ENCODE measurements at places on chromosomes 1 and 21. TPM values are rescaled to one million over a fixed set of nuclear protein-coding genes. Genes with fewer than 3 reads are reported as not detected.

DNA sequence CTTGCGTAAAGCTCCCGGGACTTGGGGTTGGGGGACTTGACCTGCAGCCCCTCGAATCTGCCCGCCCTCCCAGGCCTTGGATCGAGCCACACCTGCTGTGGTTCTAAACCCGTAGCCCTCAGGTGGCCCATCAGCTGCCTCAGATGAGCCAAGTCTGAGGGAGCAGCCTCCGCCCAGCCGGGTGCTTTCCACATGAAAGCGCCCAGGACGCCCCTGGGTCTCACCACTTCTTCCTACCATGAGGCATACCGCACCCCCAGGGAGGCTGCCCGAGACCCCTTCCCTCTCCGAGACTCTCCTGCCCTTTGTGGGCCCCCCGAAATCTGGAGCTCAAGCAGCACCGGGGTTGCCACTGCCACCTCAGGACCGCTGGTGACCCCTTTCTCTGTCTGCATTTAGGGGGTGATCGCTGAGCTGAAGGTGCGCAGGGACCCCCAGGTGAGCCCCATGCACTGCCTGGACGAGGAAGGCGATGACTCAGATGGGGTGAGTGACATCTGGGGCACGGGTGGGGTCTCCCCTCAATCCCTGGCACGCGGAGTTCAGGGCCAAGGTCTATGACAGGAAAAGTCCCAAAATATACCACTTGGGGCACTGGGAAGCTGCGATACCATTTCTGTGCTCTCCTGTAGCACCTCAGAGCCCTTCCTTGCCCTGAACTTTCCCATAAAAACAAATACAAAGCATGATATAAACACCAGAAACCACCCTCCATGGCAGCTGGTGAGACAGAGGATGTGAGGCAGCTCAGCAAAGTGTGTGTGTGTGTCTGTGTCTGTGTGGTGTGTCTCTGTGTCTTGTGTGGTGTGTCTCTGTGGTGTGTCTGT, 68.5 kb downstream of the SLC19A1 start:
- DNase-seq = no peak

- no peak for DNase-seq
Observed at GRCh38 chr1:177209357-177209756, 38.6 kb downstream of the BRINP2 start.

- no peak for DNase-seq
Observed at GRCh38 chr1:18320051-18320450, 160.7 kb upstream of the KLHDC7A start.

DNA sequence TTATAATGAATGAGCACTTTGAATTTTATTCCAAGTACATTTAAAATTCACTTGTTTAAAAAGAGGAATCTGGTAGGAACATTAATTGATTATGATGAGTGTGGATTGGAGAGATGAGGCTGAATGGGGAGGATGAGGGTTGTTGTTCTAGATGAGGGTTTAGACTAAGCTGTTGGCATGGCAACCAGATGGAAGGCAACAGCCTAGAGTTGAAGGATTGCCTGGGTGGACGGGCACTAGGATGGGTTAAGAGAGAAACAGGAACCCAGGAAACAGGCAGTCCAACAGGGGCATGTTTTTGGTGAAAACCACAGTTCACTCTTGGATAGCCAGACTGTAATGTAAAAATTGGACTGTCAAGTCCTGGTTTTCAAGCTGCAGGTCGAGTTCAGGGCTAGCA, 125.5 kb downstream of the CHRM3 start:
- no peak for DNase-seq

SAMD13 gene
- total RNA-seq = 0.48 TPM

GRCh38 chr1:3789421-3790300, 6.6 kb downstream of the LRRC47 start:
- DNase-seq = no peak

DNA sequence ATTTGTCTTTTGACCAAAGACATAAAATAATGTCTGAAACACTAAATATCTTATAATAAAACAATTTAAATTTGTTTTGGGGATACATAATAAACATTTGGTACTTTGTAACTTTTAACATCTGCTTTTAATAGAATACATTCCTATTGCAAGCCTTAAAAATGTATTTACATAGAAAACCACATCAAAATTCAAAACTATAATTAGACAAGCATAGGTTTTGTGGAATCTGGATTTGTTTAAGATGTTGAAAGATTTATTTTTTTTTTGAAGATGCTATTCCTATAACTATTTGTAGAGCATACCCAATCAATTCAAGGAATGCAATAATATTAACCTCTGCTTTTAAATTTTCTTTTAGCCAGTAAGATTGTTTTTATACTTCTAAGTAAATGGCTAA, 125.7 kb downstream of the FMN2 start:
- no peak for DNase-seq

BRDT gene
- not detected for total RNA-seq

NTRK1 gene
- 6.4 TPM for total RNA-seq

- no peak for DNase-seq
Observed at GRCh38 chr1:228299901-228300300, 92.1 kb downstream of the OBSCN start.

KRTAP10-7 gene
- total RNA-seq = not detected

MXRA8 gene
- not detected for total RNA-seq

DNA sequence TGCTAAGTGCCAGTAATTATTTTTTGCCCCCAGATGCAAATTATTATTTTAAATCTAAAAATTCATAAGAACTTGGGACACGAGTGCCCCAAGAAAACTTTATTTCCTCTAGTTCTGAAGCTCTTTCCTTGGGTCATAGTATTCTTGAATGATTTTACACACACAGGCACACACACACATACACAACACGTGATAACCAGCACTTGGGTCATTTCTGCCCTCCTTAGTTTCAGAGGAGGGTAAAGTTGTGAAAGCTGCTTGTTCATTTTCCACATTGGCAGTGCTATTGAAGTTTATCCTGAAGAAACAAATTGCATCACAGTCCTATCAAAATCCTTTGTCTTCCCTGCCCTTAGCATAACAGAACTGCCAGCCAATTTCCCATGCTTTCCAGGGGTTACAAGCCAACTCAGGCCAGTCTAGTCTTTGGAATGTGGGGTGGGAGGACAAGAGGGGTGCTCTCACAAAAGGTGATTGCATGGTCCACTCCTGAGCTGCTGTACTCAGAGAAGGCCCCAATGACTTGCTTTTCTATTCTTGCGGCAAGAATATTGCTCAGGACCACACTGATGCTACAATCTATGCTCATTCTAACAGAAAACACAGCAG, 98.5 kb upstream of the POGK start:
- no peak for DNase-seq

INKA2 gene
- total RNA-seq = 1.4 TPM

- DNase-seq = no peak
Observed at GRCh38 chr1:46081206-46081605, 51.2 kb downstream of the PIK3R3 start.

CAPN2 gene
- 61.2 TPM for total RNA-seq

- no peak for DNase-seq
Observed at GRCh38 chr1:56921479-56921878, 44.3 kb downstream of the C8B start.

DNA sequence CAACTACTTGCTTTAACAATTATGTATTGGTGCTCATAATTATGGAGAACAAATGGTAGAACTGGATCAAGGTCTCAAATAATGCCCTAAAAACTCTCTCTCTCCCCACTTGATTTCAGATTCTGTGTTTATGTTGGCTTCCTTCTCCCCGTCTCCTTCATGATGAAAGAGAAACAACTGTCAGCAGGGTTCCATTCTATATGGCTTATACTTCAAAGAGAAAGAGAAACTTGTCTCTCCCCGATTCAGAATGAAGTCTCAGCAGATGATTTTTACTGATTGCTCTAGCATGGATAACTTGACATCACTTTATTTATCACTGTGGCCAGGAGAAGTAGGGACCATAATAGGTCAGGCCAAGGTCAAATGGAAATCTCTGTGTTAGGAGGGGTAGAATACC, 575.6 kb downstream of the AGBL4 start:
- DNase-seq = no peak

DNA sequence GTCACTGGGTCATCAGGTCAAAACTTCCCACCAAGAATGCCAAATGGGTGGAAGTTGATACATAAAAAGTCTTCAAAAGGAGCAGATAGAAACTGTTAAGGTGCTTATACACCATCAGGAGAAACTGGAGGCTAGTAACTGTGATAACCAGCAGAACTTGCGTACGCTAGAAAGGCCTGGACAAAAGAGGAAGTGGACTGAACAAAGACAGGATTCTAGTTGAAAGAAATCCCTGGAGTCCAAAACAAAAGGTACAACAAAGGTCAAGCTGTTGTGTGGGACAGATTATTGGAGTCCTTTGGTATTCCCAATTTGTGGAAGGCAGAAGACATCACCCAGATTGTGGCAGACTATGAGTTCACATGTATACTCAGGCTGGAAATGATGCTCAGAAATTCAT, 215.8 kb upstream of the PBX1 start:
- no peak for DNase-seq

HRNR gene
- not detected for total RNA-seq

- no peak for DNase-seq
Observed at GRCh38 chr1:34780528-34780927, 486 bp upstream of the GJB3 start.

DNA sequence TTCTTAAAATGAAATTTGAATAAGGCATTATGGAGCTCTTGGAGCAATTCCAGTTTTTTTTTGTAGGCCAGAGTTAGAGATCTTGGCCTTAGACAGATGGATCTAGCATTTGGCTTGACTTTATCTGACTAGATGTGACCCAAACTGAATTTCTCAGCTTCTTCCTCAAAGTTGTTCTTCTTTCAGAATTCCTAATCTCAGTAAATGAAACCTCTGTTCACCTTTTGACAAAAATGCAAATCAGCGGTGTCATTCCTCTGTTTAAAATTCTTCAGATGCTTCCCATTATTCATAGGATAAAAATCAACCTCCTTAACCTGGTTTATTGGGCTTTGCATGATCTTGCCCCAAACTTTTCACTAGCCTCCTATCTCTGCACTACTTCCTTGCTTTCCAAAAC, 177.6 kb downstream of the RASAL2 start:
- no peak for DNase-seq

GRCh38 chr21:43827015-43827611, 37.7 kb downstream of the RRP1 start:
- no peak for DNase-seq

LCE3E gene
- total RNA-seq = not detected

KLHDC9 gene
- 1.6 TPM for total RNA-seq

DNA sequence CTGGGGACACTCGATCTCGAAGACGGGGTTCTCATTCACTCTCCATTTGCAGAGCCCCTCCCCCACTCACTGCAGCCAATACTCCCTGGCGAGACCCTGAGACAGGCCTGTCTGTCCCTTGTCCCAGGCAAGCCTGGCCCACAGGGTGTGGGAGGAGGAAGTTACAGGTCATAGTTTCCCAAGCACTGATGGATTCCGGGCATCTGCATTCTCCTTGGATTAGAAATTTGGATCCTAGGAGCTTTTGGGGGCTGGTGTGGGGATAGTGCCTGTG, 11.3 kb downstream of the WNT3A start:
- DNase-seq = no peak

PEAR1 gene
- total RNA-seq = not detected

- no peak for DNase-seq
Observed at GRCh38 chr1:157542676-157543075, 9.6 kb downstream of the FCRL5 start.

GRCh38 chr1:231465051-231465450, 43.0 kb upstream of the EGLN1 start:
- peak; percentile 10 for DNase-seq

SPRR5 gene
- not detected for total RNA-seq

G0S2 gene
- total RNA-seq = 93.1 TPM

C1QA gene
- not detected for total RNA-seq

DNA sequence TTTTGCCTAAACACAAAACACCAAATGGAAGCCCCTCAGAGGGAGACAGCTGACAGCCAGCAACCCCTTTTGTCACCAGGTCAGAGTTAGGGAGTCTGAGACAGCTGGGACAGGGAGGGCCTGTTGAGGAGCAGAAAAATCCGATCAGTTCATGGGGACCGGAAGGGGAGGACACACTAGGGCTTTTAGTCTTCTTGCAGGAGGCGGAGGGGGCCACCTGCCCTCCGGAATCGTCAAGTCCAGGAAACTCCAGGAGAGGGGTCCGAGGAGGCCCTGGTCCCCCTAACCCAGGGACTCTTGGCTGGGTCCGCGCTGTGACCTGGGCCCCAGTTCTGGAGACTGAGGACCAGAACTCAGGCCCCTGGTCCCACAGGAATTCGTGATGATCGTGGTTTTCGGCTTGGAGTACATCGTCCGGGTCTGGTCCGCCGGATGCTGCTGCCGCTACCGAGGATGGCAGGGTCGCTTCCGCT, 34.2 kb downstream of the KCNQ4 start:
- DNase-seq = no peak

DNA sequence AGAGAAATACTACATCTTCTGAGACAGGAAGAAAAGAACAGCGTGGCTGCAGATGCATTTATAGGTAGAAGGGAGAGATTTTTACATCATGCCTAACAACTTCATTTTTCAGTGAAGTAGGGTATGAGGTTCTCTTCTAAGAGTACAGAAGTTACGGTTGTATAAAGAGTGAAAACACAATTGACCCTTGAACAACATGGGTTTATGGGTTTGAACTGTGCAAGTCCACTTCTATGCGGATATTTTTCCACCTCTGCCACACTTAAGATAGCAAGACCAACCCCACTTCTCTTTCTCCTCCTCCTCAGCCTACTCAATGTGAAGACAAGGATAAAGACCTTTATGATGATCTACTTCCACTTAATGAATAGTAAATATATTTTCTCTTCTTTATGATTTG, 64.5 kb downstream of the RPAP2 start:
- no peak for DNase-seq

DNA sequence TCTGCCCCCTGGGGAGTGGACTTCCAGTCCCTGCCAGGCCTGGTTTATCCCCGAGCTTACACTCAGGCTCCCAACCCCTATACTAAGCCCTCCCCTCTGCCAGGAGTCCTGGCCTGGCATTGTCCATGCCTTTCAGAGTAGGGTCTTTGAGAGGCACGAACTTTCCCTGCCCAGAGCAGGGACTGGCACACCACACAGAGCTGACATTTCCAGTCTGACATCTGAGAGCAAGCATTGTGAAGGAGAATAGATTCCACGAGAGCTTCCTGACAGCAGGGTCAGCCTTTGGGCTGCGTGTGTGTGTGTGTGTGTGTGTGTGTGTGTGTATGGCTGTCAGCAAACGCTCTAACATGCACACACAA, 59.5 kb upstream of the LAPTM5 start:
- no peak for DNase-seq

GRCh38 chr1:205488074-205488723, 16.3 kb upstream of the CDK18 start:
- peak; percentile 56 for DNase-seq

- DNase-seq = no peak
Observed at GRCh38 chr1:228369608-228370438, 36.8 kb downstream of the TRIM11 start.

GRCh38 chr1:33317354-33317753, 3.5 kb downstream of the A3GALT2 start:
- no peak for DNase-seq

- no peak for DNase-seq
Observed at GRCh38 chr1:34441259-34442069, 264.8 kb downstream of the C1orf94 start.
